ENCODE measurements at places on chromosomes 4 and X. TPM values are rescaled to one million over a fixed set of nuclear protein-coding genes. Genes with fewer than 3 reads are reported as not detected.

DNA sequence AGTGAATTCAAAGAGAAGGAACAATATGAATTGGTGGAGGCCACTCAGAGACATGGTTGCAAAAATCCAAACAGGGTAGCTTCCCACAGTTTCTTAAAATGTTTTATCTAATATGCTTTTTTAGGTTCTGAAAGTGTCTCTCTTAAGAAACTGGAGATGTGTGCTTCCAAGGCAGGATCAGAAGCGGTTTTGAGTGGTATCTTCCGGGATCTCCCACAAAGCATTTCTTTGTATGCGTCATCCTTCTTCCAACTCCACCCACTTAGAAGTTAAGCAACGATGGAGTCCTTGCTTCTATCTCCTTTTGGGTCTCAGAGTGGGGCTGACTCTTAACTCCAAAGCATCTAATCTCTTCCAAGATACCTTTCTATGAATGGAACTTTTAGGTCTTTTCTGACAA, 196.7 kb downstream of the MID1 start:
- no peak for DNase-seq

FGB gene
- 0.51 TPM for total RNA-seq

DNA sequence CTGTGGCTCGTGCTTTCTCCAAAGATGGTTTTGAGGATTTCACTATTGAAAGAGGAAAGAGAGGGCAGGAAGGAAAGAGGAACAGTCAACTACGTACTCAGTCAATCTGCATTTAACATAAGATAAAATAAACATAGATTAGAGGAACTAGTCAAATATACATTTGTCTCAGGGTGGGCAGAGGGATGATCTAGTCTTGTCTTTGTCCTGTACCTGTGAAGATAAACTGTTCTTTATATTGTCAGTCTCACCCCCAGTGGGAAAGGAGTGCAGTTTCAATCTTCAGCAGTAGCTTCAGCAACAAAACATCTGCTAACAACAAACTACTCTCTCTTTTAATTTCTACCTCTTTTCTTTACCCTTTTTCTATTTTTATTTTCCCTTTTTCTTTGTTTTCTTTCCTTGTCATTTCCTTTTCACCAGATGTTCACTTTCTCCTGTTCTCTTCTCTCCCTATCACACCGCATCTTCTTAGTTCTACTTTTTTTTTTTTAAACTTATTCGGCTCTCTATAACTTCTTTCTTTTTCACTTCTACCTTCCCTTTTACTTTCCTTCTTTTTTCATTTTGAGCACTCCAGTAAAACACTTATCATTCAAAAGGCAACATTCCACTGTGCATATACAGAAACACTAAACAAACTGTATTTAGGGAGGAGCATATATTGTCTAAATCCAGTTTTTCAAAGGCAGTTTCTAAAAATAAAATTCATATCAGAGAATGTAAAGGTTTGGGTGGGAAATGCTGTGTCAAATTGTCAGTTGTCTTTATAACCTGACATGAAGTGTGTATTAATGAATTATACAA, 51.4 kb upstream of the GUCY1A1 start:
- DNase-seq, result no peak

DNA sequence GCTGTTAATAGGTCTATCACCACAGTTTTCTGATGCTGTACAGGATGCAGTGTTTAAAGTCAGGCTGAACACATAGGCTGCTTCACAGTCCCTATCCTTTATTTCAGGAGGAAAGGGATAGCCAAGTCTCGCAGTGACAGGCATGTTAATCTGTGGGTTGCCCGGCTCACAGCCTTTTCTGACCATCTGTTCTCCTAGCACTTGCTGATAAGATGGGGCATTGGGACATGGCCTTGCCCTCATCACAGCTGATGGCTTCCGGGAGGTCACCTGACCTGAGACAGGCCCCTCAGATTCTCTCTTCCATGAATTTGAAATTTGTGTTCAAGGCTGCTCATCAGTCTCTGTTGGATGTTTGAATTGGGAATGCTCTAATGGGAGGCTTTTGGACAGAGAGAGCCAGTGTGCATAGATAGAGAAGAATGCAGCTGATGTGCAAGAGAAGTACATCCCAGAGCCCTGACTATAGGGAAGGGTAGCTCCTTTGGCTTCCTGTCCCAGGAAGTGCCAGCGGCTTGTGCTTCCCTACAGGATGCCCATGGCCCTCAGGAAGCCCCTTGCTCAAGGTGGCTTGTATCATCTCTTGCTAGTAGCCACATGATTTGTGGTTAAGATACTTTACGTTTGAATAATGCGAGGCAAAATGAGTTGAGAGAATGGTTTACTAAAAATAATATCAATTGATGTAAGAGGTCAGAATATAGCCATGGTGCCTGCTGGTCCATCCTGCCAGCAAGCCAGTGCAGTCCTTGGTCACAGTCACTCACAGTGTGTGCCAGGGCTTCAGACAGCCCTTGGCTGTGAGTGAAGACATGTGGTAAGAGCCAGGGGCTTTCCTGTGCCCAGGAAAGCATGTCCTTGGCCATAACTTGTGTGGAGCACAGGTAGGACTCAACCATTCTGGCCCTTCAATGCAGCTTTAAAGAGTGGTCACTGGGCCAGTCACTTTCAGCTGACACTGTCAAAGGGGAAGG, 88.6 kb downstream of the TSPAN7 start:
- no peak for DNase-seq

DNA sequence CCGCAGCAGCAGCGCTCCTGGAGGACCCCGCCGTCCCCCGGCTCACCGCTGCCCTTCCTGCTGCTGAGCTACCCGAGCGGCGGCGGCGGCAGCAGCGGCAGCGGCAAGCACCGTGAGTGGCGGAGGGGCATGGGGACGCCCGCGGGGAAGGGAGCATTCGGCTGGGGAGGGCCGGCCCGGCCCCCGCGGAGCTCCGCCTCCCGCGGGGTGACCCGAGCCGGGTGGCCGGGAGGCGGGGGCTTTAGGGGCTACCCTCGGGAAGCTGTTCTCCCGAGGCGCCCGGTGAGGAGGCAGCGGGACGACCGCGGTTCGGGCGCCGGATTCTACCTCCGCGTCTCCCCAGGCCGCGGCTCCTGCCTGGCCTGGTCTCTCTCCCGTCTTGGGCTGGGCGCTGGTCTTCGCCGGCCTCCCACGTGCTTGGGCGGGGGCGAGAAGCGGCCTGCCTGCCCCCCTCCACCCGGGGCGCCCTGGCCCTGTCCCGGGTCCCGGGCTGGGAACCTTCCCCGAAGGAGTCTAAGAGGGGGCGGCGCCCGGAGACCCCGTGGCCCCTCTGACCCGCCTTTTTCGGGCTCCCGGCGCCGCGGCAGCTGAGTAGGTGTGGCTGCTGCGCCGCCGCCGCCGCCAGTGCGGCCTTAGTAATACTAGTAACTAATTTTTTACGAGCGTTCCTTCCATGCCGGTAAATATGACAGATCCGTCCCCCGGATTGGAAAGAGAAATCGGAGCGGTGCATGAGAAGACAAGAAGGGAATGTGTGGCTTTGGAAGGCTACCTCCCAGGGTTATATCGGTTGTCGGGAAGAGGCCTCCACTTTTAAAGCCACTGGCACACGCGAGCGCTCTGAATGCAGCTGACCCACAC, 16.4 kb upstream of the RUFY3 start:
- DNase-seq, result peak; percentile 87

VCX2 gene
- not detected for total RNA-seq

RTL3 gene
- 0.08 TPM for total RNA-seq

DNA sequence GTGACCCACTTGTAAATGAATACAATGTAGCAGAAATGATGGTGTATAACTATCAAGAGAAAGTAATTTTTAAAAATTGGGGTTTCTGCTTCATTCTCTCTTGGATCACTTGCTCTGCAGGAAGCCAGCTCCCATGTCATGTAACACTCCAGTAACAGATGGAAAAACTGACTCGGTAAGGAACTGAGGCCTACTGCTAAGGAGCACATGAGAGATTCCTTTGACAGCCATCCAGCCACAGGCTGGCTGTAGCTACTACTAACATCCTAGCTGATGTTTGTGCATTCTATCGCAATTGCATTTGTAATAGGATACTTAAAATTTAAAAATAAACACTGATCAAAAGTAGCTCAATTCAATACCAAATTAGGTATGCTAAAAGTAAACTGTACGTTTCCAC, 102.3 kb upstream of the MAB21L2 start:
- no peak for DNase-seq

HSFX1 gene
- total RNA-seq, result 1.9 TPM

DNA sequence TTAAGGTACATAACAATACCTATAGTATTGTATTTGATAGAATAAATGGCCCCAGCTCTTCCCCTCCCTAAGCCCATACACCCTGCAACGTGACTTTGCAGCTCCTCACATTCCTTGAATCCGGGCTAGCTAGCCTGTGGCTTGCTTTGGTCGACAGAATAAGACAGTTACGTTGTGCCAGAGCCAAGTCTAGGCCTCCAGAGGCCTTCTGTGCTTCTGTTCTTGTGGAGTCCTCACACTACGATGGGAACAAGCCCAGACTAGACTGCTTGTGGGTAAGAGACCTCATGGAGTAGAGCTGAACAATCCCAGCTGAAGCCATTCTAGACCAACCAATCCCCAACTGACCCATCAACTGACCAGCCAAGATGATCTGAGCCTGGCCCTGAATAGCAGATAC, 102.4 kb upstream of the PLAC1 start:
- DNase-seq, result no peak

DNA sequence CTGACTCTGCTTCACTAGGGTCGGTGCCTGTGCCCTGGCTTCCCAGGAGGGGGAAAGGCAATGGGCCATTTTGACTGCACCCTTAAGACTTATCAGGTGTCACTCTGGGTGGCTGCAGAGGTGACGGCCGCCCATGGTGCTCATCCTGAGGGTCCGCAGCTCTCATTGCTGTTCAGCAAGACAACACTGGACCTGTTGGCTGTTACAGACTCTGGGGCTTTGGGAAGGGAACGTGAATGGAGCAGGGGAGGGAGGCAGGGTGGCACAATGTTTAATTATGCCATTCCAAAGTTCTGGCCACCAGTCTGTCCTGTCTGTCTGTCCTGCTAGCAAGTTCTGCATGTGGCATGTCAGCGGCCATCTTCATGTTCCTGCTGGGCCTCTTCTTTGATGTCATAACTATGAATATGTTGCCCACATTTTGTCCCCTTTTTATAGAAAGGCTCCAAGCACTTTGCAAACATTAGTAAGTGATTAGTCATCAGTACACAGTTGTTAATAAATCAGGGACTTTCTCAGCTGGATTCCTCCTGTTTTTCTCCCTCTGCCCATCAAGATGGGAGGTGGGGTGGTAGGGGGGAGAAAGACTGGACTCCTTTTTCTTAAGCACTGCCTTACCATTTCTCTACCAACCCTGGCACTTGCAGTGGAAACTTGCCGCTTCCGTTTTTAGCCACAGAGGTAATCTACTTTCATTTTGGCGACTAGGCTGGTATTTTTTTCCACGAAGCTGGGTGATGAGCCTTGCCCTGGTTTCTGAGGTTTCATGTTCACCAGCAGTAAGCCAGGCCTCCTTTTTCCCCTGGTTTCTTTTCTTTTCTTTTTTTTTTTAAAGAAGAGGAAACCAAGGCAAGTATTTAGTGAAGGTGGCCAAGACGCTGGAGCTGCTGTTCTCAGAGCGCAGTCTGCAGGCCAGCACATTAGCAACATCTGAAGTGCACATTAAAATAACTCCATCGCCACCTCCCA, 88.6 kb upstream of the TRIM2 start:
- no peak for DNase-seq

HSFX3 gene
- not detected for total RNA-seq

GRCh38 chrX:50442426-50443116, 28.1 kb downstream of the DGKK start:
- DNase-seq, result no peak

- peak; percentile 38 for DNase-seq
These were observed 80.0 kb downstream of the CLDN34 start for GRCh38 chrX:10047133-10047532.

NUDT6 gene
- 16.1 TPM for total RNA-seq

DNA sequence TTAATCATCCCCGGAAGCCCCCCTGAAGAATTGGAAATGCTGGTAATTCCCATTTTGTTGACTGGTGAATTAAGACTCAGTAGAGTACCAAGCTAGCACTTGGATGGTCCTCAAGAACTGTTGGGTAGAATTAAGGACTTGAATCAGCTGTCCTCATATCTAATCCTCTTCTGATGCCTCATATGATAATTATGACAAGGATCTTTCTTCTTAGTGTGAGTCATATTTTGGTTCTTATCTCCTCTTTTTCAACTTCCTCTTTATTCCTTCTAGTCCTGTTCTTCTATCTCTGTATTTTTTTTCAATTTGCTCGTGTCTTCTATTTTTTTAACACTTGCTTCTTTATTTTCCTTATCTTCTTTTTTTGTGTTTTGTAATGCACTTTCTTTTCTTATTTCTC, 206.3 kb upstream of the ANXA3 start:
- DNase-seq, result no peak

TNIP3 gene
- not detected for total RNA-seq

- DNase-seq, result no peak
These were observed 381.5 kb upstream of the PRKX start for GRCh38 chrX:4094926-4095325.

- no peak for DNase-seq
These were observed 250.7 kb upstream of the AGA start for GRCh38 chr4:177692907-177693306.

DNA sequence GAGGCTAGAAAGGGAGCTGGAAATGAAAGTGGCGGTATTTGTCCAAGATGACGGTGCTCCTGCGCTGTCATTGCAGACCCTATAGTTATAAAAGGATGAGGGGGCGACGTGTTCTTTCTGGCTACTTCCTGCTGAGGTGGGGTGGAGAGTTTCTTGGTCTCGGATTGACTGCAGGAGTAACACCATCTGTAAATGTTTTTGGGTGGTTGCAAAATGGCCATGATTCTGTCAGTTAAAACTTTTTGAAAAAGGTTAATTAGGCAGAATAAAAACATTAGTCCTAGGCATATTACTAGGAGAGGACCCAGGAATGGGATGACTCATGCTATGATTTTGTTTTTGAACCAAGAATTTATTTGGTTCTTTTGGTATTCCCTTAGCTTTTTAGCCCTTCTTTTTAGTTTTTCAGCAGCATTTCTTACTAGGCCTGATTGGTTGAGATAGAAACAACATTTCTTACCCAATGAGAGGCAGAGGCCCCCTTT, 53.1 kb downstream of the USP11 start:
- no peak for DNase-seq

MTNR1A gene
- not detected for total RNA-seq

DNA sequence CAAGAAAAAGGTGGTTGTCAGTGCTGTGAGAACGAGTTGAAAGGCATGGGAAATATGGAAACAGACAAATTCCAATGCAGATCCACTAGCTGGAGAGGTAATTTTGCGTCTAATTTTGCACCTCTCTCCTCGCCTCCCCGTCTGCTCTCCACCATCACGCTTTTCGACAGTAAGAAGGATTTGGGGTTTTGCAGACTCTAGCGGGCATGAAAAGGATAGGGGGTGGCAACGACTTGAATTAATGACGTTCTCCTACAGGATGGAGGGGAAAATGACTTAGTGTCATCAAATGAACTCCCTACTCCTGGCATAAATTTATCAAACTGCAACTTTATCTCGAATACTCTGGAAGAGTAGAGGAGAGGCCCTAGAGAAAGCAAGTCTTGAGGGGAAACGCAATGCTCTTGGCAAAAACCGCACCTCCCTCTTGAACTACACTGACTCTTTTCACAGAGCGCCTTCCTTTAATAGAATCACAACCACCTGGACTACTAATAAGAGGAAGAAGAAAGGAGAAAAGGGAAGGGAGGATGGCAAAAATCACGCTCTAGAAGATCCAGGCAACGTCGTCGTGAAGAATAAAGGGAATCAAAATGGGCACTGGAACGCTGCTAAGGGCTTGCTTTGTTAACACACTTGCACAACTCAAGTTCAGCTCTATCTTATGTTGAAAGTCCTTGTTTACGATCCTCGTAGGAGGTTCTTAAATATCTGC, 871 bp upstream of the SLITRK2 start:
- no peak for DNase-seq

RIPPLY1 gene
- total RNA-seq, result not detected

Measured in Right ventricle myocardium superior (tissue), 1 donor.